Fibroblast of gingiva (primary cell): ENCODE measurements at places on chromosomes 3 and 15.
A peak's percentile ranks its signal among the peaks of the same experiment; 100 is the strongest.

DNA sequence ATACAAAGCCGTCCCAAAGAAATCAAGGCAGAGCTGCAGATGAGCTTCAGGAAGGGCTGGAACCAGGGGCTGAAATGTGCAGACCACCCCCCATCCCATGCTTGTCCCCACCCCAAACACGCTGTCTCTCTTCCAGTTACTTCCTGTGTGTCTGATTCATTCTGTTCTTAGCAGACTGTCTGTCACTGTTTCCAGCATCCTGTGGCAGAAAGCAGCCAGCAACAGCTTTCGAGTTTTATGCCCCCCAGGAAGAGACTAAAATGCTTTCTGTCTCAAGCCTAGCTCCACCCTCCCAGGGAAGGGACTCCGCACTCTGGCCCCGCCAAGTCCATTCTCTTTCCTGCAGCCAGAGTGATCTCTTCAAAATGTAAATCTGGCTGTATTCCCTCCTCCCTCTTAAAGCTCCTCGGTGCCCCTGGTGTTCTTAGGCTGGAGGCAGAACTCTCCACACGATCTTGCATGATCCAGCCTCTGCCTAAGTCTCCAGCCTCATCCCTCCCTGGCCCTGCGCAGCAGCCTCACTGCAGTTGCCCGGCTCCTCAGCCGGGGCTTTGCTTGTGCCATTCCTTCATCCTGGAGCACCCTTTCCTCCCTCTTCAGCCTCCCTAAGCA is 41.5 kb downstream of the HRH1 start:
- DNase-seq: peak; percentile 58

DNA sequence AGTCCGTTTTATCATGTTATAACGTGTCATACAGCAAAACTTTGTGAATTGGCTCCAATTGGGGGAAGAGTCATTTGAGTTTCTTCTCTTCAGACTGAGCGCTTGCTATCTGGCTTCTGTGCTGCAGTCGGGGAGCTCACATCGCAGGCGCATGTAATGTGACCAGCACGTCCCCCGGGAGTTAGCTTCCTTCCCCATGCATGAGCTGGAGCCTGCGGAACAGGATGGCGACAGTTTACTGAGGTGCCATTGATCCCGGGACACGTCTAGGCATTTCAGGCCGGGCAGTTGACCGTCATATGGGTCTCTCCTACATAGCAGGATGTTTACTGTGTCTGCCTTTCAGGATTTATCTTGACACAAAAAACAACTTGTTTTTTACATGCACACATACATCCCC is 44.8 kb downstream of the CMTM8 start:
- DNase-seq: no peak

GRCh38 chr3:30659270-30660130 is 53.1 kb downstream of the TGFBR2 start:
- peak; percentile 86 for DNase-seq

- peak; percentile 73 for DNase-seq
Observed at GRCh38 chr15:40054855-40055575, 16.0 kb upstream of the SRP14 start.

GRCh38 chr3:101509811-101510210 is 3.2 kb downstream of the SENP7 start:
- DNase-seq: peak; percentile 25

GRCh38 chr3:10457560-10457959 is 47.8 kb downstream of the ATP2B2 start:
- DNase-seq: no peak

- no peak for DNase-seq
Observed at GRCh38 chr3:194056731-194057415, 79.1 kb upstream of the HES1 start.

DNA sequence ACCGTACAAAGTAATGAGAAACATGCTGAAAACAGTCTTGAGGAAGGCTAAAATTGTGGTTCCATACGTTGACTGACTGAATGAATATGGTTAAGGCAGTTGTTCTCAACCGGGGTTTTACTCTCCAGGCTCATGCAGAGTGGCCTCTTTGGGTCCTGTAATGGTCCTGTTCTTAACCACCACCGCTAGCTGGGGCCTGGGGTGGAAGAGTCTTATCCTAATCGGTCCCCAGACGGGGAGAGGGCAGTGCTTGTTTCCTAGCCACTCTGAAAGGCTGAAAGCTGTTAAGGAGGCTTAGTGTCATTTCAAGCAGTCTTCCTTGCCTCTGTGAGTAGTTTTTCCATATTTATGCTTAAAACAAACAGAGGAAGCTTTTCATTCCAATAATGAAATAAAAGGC is 32.0 kb downstream of the SELENOT start:
- DNase-seq: no peak

DNA sequence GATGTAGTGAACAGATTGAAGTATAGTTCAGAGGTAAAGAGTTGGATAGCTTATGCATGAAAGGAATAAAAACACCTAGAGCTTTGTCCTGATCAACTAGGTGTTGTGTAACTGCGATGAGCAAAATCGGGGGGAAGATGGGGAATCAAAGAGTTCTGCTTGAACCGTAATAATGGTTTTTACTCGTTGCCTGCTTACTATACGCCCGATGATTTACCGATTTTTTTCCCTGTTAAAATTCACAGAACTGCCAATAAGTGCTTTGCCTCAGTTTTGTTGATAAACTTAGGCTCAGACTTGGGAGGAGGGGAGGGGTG is 783 bp upstream of the DNAJB11 start:
- no peak for DNase-seq

DNA sequence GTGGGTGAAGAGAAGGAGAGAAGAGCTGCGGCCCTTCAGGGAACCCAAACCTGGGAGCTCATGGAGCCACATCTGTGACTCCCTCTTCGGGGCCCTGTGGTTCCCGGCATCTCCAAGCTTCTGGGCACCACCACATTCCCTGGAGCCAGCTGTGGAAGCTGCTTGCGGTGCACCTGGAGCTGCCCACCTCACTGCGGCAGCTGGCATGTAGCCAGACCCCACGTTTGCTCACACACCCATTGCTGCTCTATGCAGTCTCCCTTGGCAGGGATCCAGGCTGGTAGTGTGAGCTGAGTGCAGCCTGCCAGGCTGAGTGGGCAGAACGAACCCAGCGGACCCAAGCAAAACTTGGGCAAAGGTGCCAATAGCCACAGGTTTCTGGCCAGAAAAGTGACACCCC is 16.8 kb upstream of the PLA2G4E start:
- no peak for DNase-seq

- no peak for DNase-seq
Observed at GRCh38 chr3:5846261-5846660, 658.8 kb downstream of the EDEM1 start.

- DNase-seq: no peak
Observed at GRCh38 chr3:12598890-12599289, 42.0 kb downstream of the MKRN2 start.

- DNase-seq: peak; percentile 64
Observed at GRCh38 chr15:75712668-75713337, at the start of gene CSPG4. TSS of gene CSPG4 (minus strand) at chr15:75712848. CDS start at chr15:75712755, 93 bp downstream.

DNA sequence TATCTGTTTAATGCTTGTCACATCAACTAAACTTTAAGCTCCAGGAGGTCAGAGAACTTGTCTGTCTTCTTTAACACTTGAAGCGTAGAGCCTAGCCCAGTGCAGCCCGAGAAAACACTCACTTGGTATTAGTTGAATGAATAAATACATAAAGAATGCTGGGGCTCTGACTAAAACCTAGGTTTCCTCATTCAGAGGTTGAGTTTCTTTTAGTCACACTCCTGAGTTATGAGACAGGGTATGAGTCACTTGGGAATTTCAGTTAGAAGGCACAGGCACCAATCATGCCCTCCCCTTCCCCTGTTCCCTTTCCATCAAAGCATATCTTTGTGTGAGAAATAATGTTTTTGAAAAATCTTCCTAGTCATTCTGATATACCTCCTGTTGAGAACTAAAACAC is 589.8 kb upstream of the DPPA4 start:
- peak; percentile 81 for DNase-seq

GRCh38 chr15:85616549-85617110 is 178.1 kb downstream of the KLHL25 start:
- DNase-seq: peak; percentile 81

DNA sequence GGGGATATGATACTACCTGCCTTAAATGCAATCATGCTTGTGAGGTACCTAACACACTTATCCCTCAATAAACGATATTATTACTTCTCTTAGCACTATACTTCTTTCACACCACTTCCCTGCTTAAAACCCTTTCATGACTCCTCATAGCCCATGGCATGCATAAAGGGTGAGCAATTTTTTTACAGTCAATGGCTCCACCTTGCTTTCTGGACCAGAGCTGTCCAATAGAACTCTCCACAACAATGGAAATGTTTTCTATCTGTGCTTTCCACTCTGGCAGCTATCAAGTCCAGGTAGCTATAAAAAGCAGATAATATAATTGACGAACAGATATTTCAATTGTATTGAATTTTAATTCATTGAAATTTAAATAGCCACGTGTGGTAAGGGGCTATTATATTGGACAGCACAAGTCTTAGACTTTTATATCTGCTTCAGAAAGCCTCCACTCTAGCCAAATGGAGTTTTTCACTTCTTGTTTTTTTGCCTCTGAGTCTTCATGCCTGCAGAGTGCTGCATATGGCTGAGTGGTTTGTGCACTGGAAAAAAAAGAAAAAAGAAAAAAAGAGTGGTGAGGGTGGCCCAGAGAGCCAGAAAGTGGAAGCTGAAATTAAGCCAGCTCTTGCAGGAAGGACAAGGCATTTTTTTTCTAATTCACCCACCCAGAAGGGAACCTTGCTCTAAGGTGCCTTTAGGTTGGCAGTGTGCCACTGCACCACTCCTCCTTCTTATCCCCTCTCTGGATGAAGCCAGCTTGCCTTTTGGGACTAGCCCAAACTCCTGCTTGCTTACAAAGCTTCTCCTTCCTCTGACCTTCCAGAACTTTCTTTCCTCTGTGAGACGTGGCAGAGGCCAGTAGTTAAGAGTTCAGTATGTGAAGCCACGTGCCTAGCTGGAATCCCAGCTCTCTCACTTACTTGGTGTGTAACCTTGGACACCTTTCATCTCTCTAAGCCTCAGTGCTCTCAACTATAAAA is 239.0 kb upstream of the LRTM1 start:
- no peak for DNase-seq

DNA sequence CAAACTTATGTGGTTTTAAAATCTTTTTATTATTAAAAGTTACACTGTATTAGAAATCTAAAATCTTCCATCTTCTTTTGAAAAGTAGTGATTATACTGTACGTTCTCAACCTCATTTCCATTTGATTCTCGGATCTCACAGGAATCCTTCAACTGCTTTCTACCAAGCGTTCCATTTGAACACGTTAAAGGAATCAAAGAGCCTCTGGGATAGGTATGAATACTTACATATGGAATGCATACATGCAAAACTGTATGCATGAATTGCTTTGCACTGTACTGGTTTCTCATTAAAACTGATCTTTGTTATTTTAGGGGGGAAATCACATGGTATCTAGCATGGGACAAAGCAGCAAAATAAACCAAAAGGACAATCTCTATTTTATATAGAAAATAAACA is 14.8 kb downstream of the TSC22D2 start:
- DNase-seq: no peak

GRCh38 chr3:11498646-11499045 is 145.1 kb downstream of the VGLL4 start:
- peak; percentile 27 for DNase-seq

DNA sequence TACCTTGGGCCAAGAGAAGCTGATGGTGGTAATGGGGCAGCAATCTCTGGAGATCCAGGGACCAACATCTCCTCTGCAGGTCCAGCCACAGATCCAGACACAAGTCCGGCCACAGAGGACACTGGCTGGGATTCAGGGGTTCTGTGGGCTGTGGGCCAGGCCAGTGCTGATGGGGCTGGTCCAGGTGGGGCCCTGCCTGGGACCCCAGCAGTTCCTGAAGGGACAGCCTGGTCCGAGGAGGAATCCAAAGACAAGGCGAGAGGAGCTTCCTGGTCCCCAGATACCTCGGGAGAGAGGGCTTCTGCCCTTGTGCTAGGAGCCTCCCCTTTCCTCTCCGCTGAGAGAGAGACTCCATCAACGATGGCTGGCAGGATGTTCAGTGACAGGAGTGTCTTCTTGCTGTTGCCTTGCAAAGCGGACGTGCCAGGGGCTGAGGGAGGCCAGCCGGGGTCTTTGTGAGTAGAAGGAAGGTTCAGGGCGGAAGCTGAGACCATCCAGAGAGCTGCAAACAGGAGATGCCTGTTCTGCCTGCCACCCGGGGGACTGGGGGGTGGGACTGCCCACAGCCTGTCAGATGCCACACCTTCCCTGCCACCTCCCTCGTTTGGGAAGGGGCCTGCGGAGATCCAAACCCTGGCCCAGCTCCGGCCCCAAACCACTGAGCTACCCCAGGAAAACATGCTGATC is 24.5 kb upstream of the GOLGA6C start:
- DNase-seq: no peak

GRCh38 chr3:127597020-127597771 is 1.0 kb upstream of the MCM2 start:
- DNase-seq: no peak

GRCh38 chr3:111691293-111691909 is 96.3 kb upstream of the ZBED2 start:
- DNase-seq: peak; percentile 44

- DNase-seq: peak; percentile 79
Observed at GRCh38 chr15:63089260-63090043, 32.2 kb upstream of the LACTB start.

- DNase-seq: no peak
Observed at GRCh38 chr3:156378871-156379270, 176.0 kb downstream of the SSR3 start.

DNA sequence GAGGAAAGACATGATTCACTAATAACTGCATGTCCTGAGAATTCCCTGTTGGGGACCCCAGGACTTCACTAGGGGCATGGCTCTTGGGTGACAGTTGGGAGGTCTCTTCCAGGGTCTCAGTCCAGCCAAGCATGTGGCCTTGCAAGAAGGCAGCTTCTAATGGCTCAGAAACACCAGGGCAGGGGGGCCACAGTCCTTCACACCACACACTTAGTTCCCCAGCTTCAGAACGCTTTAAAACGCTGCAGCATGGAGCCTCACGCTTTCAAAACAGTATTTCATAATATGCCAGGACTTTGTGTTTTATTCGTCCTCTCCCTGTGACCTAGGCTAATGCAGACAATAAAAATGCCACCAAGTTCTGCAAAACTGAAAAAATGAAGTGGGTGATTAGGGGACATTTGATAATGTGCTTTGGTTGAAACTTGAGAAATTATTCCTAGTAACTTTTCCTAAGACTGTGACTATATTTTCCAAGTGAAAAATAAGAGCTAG is 48.4 kb upstream of the LIMD1 start:
- DNase-seq: no peak

DNA sequence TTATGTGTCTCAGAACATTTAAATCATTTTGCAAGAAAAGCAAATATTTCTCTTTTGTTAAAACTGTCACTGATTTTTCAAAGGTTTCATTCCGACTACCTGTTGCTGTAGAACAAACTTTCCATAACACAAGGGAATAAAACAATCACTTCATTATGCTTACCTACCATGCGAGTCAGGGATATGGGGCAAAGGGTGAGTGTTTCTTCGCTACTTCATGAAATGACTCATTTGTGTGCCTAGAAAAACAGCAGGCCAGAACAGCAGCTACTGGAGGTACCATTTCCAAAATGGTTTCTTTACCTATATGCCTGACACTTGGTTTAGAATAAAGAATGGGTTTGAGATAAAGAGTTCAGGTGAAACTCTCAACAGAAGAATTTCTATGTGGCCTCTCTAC is 712.5 kb downstream of the PLOD2 start:
- DNase-seq: no peak

- DNase-seq: peak; percentile 76
Observed at GRCh38 chr15:31262901-31263671, 63.5 kb upstream of the KLF13 start.

- no peak for DNase-seq
Observed at GRCh38 chr3:119639494-119640350, 20.7 kb downstream of the POPDC2 start.
